ENCODE measurements at places on chromosomes 2 and 18.

DNA sequence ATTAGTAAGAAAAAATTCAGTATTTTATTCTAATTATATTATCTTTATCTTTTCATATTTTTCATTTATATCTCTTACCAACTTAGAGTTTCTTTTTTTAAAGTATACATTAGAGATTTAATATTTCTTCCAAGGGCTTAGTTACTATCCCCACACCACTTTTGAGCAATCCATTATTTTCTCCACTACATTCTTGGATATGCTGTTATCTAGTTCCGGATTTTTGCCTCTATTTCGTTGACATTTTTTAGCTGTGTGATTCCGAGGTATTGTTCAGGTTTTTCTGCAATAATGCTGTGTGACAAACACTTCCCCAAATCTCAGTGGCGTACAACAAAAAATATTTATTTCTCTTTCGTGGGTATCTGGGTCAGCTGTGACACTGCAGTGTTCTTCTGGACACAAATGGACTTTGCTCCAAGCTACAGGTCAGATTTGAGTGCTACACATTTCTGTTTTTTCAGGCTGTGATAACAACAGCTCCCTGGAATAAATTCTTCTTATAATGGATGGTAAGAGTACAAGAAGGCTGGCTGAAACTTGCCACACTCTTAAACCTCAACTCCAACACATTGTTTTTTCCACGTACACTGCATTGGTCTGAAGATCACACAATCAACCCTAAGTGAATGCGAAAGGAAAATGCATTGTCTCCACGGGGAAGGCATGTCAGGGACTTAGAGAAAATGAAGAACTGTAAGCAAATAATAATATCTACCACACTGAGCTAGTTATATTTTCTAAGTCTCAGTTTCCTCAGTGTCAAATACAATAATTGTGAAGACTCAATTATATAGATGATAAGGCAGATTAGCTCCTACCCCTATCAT lies 50.9 kb upstream of the PSMD14 start:
- no peak for DNase-seq

DNA sequence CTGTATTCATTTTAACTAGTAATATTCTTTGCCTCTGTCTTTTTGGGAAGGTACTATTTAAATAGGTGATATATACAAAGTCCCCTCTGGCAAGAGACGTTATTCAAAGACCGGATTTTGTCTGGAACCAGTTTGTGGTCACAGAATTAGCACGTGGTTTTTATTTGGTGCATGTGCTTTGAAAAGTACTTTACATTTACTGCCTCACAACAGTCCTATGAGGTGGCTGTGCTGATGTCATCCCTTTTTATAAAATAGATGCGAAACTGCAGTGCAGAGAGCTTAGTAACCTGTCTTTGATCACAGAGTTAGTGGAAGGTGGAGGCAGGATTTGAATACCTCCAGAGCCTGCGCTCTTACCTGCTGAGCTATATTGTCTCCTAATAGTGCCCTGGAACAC lies 4.0 kb downstream of the LPIN1 start:
- no peak for DNase-seq

DNA sequence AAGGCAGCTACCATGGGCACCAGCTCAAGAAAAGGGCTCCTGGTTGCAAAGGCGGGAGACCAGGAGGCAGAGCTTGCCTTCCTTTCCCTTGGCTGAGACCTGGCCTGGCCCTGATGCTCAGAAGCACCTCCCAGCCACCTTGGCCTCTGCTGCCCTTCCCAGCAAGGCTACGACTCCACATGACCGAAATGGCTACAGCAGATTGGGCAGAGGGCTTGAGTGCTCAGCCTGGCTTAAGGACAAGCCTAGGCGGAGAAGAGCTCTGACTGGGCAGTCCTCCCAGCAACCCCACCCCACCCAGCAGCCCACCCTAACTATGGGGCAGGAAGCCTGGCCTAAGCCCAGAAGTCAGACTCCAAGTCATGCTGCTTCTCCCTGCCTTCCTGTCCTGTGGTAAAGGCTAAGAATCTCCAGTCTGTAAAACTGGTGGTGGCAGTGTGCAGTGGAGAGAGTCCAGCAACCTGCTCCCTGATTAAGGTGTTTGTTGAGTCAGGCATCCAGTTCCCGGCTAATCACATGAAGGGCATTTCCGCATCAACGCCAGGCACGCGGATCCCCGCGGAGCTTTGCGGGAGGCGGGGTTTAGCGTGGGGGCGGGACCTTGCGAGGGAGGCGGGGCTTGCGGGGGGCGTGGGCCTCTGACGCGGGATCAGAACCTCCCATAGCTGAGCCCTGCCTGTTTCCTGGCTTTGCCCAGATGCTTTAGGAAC lies 256.0 kb downstream of the BCL11A start:
- DNase-seq = peak; percentile 67

DNA sequence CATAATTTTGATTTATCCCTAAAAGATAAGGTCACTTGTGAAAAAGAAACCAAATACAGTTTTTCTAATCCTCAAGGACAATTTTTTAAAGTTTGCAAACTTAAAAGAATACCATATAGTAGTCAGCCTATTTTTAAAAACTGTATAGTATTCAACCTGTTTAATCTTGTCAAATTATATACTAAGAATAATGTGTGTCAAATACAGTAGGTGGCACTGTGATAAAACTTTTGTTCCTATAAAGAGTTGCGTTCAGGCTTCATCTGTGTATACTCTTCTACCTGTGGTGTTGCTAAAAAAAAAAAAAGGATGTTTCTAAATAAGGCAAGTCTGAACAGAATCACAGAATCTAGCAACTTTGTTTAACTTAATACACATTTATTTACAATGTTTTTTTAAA lies 68.6 kb downstream of the CCDC138 start:
- no peak for DNase-seq

GRCh38 chr2:61179701-61180639 lies 18.0 kb downstream of the C2orf74 start:
- peak; percentile 68 for DNase-seq

- no peak for DNase-seq
These were observed 520.3 kb downstream of the SOX11 start for GRCh38 chr2:6212491-6212890.

- DNase-seq = no peak
These were observed 50.9 kb downstream of the MARCO start for GRCh38 chr2:118992740-118993391.

- DNase-seq = no peak
These were observed 276.9 kb downstream of the ZNF804A start for GRCh38 chr2:184875212-184875611.

GRCh38 chr2:114237331-114237730 lies 205.1 kb upstream of the DPP10 start:
- DNase-seq = no peak

DNA sequence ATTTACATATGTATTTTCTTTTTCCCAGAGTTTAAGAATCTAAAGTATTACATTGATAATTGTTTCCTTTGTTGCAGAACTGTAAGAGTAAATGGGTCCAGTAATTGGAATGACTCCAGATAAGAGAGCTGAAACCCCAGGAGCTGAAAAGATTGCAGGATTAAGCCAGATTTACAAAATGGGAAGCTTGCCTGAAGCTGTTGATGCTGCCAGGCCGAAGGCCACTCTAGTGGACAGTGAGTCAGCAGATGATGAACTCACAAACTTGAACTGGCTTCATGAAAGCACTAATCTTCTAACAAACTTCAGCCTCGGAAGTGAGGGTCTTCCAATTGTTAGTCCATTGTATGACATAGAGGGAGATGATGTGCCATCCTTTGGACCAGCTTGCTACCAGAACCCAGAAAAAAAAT lies 183.8 kb upstream of the STON1 start:
- DNase-seq = peak; percentile 59

- no peak for DNase-seq
These were observed 25.1 kb downstream of the DGKD start for GRCh38 chr2:233379441-233379840.

DNA sequence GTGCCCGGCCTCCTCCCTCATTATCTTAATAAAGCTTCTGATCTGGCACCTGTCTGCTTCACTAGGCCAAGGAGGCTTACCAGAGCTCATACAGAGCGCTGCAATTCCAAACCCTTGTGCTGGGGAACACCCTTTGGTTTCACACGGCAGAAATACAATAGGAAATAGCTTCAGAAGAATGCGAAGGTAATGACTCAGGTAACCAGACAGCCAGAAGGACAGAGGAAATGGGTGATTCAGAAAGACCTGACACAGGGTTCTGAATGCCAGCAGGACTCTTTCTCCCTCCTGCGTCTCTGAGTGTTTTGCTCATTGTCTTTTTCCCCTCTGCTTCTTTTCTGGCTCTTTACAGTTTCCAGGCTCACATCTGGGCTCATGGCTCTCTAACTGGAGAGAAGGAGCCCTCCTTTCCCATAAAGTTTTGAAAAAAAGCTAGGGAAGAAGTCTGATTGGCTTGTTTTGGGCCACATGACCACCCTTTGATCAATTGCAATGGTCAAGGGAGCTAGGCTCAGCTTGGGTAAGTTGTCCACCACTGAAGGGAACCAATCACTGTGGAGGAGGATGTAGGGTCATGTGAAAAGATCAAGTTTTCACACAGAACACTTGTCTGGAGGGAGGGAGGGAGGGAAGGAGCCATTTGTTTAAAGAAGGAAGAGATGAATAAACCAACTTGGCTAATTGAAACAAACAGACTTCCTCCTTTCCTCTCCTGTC lies 90.5 kb upstream of the UPP2 start:
- peak; percentile 80 for DNase-seq

DNA sequence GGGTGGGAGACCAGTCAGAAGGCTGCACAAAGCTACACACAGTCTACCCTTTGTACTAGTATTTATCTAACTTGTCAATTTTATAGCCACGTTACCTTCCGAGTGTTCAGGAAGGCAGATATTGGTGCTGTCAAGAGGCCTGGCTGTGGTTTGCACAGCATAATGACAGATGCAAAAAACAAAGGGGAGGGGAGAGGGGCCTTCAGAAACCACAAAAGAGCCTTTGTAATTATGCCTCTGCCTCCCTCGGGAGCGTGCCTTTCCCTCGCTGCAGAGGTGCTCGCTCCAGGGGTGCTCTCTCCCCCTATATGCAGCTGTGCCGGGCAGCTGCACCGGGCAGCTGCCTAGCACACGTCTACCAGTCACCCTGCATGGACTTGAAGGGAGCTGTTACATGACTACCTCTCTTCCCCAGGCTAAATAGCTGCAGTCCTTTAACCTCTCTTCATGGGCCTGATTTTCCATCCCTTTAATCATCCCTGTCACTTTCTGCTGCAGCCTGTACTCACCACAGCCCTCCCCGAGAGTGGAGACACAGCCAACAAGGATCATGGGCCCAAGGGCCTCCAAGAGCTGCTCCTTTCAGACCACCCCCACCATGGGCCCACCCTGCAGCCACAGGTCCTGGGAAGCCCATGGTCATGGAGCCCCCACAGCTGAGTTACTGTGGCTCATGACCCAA lies 168.4 kb upstream of the PKDCC start:
- peak; percentile 81 for DNase-seq

DNA sequence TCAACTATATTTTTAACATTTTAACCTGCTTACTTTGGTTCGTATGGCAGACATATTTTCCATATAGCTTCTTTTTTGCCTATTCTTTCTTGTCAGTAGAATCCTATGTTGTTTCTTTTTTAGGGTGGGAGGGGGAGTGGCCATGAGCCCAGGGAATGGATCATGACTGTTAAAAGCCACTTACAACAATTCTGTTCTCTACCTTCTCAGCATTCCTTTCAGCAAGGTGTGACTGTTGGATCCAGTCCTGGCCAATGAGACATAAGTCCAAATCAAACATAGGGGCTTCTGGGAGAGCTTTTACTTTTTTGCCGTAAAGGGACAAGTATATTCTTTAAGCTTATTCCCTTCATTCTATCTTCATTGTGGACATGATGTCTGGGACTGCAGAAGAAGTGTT lies 25.0 kb upstream of the DNAH6 start:
- no peak for DNase-seq
